ENCODE measurements at places on chromosomes 2 and 18.

GRCh38 chr18:79476031-79476917 is 80.5 kb downstream of the NFATC1 start:
- DNase-seq: no peak

DNA sequence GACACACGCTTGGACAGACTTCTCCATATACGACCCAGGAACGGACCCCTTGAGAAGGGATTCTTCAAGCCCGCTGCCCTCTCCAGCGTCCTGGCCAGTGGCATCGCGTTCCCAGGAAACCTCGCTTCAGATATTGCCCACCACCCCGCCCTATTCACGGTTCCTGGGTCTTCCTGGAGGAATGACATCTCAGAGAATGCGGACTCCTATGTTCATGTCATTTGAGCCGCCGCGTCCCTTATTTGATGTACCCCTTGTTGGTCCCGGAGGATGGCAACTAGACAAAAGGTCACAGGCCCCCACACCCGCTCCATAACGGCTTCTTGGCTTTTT is 588 bp upstream of the CCDC93 start:
- no peak for DNase-seq

DNA sequence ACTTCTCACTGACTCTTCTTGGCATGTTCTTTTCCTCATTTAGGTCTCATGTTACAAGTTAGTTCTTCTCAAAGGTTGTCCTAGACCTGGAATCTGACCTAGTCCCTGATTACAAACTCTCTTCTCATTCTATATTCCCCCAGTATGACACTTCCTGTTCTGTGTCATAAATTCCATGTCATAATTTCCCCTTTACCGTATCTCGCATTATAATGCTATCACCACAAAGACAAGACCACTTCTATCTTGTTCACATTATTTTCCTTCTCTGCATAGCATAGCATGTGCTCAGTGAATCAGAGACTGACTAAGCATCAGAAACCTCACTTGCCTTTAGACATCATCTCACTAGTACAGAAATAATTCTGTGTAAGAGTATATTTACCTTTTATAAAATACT is 63.6 kb upstream of the CAVIN2 start:
- no peak for DNase-seq

GRCh38 chr2:64295326-64296139 is 151.3 kb upstream of the PELI1 start:
- no peak for DNase-seq

- peak; percentile 30 for DNase-seq
Observed at GRCh38 chr2:8644605-8645175, 37.2 kb upstream of the ID2 start.

DNA sequence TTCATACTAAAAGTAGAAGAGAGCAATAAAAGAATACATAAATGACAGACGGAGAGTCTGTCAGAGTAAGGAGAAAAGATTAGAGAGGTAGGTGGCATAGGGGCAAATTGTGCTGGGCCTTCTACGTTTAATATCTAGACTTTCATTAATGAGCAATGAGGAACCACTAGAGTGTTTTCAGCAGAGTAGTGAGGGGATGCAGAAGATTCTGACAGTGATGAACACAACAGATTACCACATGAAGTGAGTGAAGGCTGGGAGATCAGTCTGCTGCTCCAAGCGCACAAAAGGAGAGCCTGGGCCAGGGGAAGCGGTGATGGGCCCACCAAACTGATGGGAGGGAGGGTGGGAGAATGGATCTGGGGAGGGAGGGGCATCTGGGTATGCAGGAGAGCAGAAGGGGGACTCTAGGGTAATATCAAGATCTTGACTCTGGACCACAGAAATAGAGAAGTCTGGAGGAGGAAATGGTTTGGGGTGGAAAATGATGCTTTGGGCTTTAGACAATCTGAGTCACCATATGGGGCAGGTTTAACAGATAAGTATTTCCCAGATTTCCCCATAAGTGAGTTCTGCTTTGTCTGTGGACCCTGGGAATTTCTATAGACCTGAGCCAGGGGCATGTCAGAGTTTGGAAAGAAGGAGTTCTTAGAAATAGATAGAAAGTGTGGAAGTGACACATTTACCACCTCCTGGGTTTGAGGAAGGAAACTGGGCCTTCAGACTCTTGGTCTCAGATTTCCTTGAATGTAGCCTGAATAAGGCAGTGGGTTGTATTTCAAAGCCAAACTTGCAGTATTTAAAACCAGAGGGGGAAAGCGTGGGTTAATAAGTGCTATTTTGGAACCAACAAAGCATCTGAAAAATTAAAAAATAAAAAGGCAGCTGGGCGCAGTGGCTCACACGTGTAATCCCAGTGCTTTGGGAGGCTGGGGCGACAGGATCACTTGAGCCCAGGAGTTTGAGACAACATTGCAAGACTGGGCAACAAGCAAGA is 15.0 kb upstream of the IL1A start:
- DNase-seq: no peak

DNA sequence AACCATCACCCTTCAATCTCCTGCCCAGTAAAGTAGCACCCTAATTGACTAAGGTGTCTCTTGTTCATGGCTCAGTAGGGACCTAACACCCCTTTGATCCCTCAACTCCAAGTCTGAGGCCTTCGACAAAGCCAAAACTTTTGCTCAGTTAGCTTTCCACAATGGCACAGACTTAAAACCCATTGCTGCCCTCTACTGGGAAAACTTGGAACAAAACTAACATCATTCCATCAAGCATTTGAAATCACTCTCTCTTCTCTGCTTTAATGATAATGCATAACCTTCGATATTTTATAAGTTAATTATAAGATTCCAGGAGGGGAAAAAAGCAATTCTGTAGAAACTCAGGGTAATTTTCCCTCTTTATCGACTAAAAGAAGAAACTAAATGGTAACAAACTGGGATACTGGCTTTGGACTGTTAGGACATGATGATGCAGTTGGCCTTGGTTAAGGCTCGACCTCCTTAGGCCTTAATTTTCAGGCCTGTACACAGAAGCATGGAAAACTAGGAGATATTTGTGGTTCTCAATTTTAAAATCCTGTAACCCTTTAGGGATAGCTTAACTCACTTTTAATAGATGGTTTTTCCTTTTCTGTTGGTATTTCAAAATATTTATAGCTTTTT is 127.8 kb downstream of the STK39 start:
- no peak for DNase-seq

DNA sequence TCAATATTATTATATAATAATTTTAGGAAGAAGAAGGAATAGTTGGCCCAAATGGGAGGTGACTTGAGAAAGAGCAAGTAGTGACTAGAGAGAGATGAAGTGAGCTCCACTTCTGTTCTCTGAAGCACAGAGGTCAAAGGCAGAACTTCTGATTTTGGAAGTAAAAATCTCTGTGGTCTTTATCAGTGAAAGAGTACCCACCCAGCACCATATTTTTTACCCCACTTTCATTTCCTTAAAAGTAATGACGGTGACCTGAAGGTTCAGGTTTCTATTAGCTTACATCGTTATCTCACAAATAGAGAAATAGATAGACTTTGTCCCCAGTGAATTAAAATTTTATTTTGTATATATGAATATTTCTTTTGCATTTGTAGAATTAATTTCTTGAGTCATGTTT is 95.3 kb downstream of the CDH7 start:
- DNase-seq: no peak

- DNase-seq: no peak
Observed at GRCh38 chr2:8636041-8636491, 45.8 kb upstream of the ID2 start.

DNA sequence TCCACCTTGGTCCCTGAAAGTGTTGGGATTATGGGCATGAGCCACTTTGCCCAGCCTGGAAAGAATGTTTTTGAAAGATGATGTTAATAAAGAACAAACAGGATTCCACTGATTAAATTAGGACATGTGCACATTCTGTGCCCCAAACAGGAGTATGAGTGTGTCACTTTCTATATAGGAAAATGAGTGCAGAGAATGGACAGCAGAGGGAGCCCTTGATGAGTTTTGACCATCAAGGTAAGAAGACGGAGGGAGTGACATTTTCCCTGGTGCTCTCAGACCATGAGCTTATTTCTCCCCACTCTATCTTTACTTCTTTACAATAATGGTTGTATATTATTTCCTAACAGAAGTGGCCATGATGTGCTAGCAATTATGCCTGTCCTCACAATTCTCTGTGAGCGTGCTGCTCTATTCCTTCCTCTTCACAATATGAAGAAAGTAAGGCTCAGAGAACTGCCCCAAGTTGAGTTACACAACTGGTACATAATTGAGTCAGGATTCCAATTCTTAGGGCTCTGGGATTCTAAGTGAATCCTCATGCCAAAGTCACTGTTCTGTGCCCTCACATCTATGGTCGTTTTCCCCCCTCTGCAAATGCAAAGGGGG is 20.6 kb downstream of the RPL37A start:
- peak; percentile 40 for DNase-seq

- no peak for DNase-seq
Observed at GRCh38 chr2:18650221-18650620, 60.9 kb upstream of the NT5C1B start.

All from CD4-positive, alpha-beta T cell treated with Interferon alpha-2 for 1 hour (primary cell).